Stromal cell of bone marrow (primary cell): ENCODE measurements at places on chromosomes 6 and 20.

- no peak for DNase-seq
These were observed 179.1 kb downstream of the NFATC2 start for GRCh38 chr20:51363378-51363777.

DNA sequence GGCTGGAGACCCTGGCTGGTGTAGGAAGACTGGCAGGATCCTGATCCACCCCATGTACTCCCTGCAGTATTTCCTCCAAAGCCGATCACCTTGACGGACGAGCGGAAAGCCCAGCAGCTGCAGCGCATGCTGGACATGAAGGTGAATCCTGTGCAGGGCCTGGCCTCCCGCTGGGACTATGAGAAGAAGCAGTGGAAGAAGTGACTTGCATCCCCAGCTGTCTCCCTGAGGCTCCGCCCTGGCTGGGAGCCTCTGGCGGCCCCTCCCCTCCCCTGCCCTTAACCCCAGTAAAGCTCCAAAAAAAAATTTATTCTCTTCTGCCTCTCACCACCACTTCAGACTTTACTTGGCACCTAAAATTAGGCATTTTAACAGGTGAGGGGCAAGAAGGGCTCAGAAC is 7.0 kb downstream of the COX4I2 start:
- DNase-seq: no peak

- DNase-seq: no peak
These were observed 9.2 kb downstream of the KCNG1 start for GRCh38 chr20:51013577-51014330.

DNA sequence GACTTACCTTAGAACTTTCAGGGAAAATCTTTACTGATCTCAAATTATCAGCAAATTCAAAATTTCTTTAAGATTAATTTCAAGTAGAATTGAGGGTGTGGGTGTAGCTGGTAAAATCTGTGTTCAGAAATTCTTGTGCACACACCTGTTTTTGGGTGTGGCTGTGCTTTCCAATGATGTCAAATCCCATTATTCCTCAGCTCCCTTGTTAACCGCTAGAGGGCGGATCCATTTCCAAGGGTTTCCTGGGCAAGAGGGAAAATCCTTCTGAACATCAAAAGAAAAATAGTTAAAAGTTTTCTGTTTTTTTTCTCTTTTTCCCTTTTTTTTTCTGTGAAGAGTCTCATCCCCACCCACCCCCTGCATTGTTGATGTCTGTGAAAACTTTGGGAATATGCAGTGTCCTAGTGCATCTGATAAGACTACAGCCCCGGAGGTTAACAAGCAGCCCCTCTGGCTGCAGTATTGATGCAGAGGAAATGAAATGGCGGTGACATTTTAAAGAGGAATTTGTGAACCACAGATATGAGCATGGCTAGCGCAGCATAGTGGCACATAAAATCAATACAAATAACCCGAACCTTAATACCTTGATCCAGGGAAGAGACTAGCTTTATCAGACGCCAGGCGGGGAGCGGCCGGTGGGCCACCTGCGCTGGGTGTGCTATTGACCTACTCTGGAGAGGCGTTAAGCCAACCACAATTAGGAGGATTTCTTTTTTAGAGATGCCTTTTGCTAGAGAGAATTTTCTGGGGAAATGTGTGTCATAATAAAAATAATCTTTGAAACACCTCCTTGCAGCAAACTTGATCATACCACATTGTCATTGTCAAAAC is 130.9 kb downstream of the FOXA2 start:
- DNase-seq: no peak

- DNase-seq: no peak
These were observed 251.1 kb downstream of the PTPRT start for GRCh38 chr20:42938441-42939205.

- no peak for DNase-seq
These were observed 82.8 kb downstream of the MAFB start for GRCh38 chr20:40606237-40606636.

GRCh38 chr6:73803562-73804241 is 107.7 kb downstream of the CD109 start:
- peak; percentile 86 for DNase-seq

DNA sequence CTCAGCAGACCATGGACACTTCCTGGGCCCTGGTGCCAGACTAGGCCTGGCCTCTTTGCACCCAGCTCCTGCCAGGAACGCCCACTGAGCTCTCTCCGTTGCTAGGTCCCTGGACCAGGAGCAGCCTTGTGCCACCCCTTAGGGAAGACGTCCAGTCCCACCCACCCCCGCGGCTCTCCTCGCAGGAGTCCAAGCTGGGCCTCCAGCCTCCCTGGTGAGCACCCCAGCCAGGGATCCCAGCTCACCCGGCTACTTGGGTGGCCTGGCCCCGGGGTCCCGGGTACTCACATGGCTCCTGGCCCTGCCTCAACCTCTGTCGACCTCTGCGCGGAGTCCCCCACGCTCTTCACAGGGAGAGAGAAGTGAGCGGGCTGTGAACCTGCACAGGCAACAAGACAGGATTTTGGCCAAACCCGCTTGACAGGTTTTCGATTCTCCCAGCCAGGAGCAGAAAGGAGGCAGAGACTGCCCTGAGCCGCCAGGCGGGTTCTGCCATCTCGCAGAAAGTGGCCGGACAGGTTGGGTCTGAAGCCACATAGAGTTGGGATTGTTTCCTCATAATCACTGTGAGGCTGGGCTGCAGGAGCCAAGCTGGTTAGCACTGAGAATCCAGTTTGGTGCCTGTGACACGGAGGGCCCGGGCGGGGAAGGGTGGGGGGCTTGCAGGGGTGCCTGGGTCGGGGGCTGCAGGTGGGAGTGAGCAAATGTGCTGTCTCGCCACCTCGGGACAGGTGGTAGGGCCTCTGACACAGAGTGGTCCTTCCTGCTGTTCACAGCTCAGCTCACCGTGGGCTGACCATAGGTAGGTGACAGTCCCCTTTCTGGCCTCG is at the start of gene RBBP8NL:
RBBP8NL (minus strand) TSS at position 368 of the 830 bp plus-strand sequence. CDS start 7,892 bp downstream, outside the sequence.
- no peak for DNase-seq

DNA sequence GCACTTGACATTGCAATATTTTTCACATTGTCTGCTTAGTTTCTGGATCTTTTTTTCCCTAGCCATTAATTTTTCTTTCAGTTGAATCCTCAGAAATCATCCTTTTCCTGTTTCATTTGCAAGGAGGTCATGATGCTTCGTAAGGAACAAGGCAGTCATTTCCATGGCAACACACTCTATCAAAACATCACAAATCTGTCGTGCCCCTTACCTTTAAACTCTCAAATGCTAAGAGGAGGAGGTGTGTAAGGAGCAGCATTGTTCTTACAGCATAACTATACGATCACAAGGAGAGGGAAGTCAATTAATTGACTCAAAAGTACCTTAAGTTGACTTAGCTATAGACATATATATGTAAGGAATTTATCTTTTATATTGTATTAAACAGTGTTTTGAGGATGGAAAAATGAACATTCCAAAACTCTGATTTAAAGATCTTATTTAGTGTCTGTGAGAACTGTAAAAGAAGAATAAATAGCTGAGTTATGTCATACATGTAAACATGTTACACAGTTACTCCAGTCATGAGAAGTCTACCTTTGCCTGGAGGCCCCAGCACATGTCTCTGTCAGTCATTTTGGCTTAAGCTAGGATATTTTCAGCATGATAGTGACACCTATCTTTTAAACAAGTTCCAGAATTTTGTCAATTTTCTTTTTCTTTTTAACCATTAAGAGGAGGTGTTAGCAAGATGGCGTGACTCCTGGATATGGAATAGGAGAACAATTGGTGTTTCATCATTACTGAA is 41.6 kb downstream of the CDKAL1 start:
- no peak for DNase-seq

DNA sequence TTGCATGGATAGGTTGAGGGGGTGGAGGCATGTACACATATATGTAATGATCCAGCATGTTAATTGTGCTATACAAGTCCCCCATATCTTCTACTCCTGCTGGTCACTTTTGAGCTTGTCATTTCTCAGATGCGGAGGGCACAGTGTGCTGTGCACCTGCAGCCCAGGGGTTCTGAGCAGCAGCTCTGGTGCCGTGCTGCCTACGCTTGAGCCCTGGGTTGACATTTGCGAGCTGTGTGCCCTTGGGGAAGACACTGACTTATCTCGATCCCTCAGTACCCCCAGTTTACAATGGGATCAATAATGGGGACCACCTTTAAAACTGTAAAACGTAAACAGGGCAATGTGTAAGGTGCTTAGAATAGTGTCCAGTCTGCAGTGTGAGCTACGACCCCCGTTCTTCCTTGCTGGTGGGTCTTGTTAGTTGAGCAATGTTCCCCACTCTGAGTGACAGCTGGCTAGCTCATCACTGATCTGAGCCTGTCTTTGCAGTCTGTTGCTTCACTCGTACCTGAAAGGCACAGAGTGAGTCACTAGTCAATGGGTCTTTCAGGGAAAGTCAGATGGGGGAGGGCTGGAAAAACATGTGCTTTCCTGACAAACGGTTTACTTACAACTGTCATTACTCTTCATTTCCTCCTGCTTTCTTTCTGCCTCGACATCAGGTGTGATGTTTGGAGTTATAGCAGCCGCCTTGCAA is 91.7 kb downstream of the SLC2A10 start:
- DNase-seq: no peak

- no peak for DNase-seq
These were observed 12.4 kb upstream of the GMEB2 start for GRCh38 chr20:63639093-63639975.

GRCh38 chr6:54697424-54697823 is 149.1 kb upstream of the FAM83B start:
- no peak for DNase-seq

GRCh38 chr6:19137505-19137904 is 699.7 kb upstream of the ID4 start:
- DNase-seq: no peak

DNA sequence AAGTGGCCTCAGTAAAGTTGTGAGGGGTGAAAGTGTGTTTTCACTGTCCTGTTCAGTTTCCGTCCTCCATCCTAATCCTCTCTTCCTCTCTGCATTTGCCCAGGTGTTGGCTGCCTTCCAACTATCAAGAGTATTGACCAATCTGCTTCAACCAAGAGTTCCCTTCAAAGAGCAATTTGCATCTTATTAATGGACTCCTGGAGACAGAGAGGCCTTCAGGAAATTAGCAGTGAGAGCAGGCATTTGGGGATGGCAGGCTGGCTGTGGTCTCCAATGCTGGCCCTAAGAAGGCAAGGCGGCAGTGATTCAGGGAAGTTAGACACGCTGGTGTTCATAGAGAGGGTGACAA is 77.2 kb downstream of the GPR6 start:
- DNase-seq: no peak

DNA sequence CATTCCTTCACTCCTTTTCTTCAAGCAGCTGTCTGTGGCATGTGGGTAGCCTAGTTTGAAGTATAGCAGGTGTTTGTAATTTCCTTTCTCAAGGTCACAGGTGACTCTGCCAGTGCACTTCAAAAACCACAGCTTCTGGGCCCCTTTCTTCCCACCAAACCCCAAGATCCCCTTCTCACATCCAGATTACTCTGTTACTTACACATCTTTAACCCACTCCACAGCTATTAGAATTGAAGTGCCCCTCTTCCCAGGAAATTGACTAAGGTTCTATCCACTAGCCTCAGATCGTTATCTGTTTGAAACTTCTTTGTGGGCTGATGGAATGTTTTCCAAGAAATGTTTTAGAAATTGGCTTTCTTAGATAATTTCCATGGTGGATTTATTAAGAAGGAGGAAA is 150.8 kb downstream of the AHI1 start:
- DNase-seq: no peak

- DNase-seq: no peak
These were observed 37.8 kb downstream of the SIRPA start for GRCh38 chr20:1932971-1933370.

GRCh38 chr6:11730641-11731040 is 48.0 kb downstream of the ADTRP start:
- no peak for DNase-seq

GRCh38 chr6:2911171-2911570 is 8.1 kb upstream of the SERPINB9 start:
- DNase-seq: no peak

- no peak for DNase-seq
These were observed 106.0 kb upstream of the CDH4 start for GRCh38 chr20:61146023-61146422.

- DNase-seq: no peak
These were observed 26.2 kb downstream of the E2F3 start for GRCh38 chr6:20427856-20428255.

DNA sequence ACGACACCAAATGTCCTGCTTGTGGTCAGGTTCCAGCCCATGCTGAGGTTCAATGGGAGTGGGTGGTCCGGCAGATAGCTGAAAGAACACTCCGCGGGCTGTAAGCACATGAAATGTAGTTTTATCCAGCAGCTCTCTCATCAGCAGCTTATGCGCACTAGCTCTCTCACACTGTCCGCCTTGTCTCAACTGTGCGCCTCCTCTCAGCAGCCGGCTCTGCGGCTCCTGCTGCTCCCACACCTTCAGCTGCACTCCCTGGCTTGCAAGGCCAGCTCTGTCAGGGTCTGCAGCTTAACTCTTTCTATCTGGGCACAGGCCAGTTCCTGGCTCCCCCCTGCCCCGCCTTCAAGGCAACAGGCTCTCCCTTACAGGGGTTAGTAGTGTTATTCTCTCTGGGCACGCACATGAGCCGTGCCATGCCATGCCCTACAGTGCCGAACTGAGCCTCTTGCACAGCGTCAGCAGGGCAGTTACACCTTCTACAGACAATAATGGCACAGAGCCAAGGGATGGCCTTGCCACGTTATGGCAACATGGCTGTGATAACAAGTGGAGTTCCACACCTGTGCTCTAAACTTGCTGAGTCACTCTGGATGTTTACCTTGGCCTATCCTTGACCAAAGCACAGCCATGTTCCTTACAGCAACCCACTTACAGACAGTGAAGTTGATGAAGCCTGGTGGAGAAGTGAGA is 84.0 kb upstream of the LRFN2 start:
- no peak for DNase-seq

DNA sequence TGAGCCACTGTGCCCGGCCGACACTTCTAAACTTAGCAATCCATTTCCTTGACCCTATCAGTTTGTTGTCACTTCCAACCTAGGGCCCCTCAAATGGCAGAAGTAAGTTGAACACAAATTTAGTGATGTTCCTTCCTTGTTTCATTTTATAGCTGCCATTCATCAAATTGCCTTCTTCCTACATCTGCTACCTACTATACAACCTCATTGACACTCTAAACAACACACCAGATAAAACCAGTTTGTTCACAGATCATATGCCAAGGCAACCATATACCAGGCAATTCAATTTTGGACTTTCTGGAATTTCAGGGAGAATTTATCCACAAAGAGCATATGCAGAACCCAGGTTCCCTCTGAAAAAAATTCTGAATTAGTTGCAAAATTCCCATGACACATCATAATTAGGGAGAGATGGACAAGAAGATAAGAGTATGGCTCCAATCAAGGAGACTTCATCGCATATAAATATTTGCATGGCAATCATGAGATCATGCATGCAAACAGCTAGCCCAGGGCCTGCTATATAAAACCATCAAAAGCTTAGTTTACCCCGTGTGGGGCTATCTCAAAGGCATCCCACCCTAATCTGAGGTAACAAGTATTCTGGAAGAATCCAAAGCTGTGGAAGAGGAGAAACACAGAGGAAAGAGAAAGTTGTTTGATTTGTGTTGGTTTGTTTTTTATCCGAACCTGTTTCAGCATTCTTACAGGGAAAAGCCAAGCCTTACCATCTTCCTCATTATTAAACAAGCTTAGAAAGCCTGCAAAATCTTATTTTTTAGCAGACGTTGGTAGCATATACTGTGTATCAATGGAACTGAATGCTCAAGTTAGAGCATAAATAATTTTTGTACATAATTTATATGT is 132.8 kb upstream of the TNFAIP3 start:
- no peak for DNase-seq
